Liver (tissue), 10 donors: ENCODE measurements at places on chromosomes 13 and 19.

- no peak for DNase-seq
Measured at GRCh38 chr13:73278186-73278585, 219.4 kb downstream of the KLF5 start.

GRCh38 chr19:13561461-13561860 lies 55.2 kb upstream of the CACNA1A start:
- no peak for DNase-seq

DNA sequence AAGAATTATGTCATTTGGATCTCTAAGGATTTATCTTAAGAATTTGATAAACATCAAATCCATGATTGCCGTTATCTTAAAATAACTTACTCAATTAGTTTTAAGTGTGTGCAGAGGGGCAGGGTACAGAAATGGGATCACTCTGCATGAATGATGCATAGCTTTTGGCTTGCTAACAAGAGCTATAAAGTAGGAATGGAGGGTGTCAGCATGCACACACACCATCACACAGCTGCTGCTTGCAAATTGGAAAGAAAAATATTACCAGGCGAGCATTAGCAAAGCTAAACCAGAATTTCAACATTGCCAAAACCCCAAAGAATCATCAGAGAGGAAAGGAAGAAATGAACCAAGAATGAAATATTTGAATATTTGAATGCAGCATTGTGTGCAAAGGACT lies 580.6 kb downstream of the LMO7 start:
- no peak for DNase-seq

DNA sequence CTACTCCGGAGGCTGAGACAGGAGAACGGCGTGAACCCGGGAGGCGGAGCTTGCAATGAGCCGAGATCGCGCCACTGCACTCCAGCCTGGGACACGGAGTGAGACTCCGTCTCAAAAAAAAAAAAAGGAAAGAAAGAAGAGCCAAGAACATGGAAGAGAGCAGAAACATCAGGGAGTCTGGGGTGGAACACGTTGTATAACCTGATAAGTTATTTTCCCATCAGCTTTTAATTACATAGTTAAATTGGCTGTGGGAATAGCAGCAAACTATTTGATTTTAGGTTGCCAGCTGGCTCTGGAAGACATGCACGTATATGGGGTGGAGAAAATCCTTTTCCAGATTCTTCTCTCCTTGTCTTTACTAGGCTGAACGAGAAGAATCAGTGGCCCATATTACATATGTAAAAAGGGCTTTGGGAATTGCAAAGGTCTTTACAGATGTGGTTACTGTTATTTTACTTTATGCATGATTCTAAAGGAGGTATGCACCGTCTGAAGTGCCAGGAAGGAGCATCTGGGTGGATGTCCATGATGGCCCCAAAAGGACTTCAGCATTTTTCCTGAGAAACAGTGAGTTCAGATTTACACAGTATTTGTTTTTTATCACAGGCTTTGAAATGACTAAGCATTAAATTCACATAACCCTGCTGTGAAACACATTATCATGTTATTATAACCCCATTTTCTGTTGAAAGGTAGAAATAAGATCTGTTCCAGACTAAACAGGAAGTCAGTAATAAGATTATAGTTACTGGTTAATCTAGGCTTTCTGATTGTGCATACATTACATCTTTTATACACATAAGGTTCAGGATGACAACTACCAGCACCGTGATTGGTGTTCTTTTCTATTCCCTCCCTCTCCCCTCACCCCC lies 4.6 kb upstream of the NAA16 start:
- DNase-seq: no peak

DNA sequence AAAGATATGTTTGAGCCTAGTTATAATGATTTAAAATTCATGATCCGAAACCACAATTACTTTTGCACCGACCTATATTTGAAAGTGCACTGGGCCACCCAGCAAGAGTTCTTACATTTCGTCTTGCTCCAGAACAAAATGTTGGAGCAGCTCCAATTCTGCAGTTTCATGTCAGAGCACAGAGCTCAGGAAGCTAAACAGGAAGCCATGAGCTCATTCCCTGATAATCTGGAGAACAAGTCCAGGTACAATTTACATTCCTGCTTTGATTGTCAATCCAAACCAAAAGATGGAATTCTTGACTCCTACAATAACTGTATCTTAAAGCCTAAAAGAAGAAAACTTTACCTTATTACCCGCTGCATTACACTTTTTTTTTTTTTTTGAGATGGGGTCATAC lies 131.8 kb downstream of the KCTD12 start:
- no peak for DNase-seq

GRCh38 chr13:26236296-26236695 lies 14.2 kb upstream of the RNF6 start:
- no peak for DNase-seq

- DNase-seq: no peak
Measured at GRCh38 chr13:34207334-34207733, 389.4 kb downstream of the RFC3 start.
